ENCODE measurements at places on chromosomes 11 and 22. TPM values are rescaled to one million over a fixed set of nuclear protein-coding genes. Genes with fewer than 3 reads are reported as not detected.

TRAF6 gene
- 2.7 TPM for polyA plus RNA-seq

NRXN2 gene
- 1.4 TPM for polyA plus RNA-seq

ASCL2 gene
- polyA plus RNA-seq: 1.3 TPM

HNRNPUL2 gene
- 37.1 TPM for polyA plus RNA-seq

PYGM gene
- polyA plus RNA-seq: 2.4 TPM

ZNRF3 gene
- polyA plus RNA-seq: 0.30 TPM

OR4X1 gene
- polyA plus RNA-seq: not detected

MAJIN gene
- 0.59 TPM for polyA plus RNA-seq

NAGA gene
- polyA plus RNA-seq: 7.4 TPM

CD6 gene
- polyA plus RNA-seq: 10.9 TPM

All from spleen (tissue), 13 donors.